ENCODE measurements at places on chromosomes 1 and 21.
A peak's percentile ranks its signal among the peaks of the same experiment; 100 is the strongest.

- no peak for DNase-seq
Observed at GRCh38 chr1:145804235-145805045, 19.5 kb downstream of the RNF115 start.

DNA sequence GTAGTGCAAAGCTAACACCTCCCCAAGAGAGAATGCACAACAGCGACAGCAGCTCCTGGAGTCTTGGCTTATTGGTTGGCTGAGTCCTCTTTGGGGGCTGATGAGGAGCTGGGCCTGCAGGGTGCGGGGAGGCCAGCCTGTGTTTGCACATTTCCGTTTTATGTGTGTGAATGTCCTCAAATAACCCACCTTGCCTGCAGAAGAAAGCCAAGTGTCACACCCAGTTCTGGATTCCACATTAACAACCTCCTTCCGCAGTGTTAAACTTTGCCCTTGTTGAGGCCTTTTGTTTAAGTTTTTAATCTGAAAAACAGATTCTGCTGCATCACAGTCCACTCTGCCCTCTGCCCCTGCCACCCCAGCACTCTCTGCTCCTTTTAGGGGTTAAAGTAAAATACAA is 274.5 kb downstream of the TM2D1 start:
- DNase-seq = no peak

DNA sequence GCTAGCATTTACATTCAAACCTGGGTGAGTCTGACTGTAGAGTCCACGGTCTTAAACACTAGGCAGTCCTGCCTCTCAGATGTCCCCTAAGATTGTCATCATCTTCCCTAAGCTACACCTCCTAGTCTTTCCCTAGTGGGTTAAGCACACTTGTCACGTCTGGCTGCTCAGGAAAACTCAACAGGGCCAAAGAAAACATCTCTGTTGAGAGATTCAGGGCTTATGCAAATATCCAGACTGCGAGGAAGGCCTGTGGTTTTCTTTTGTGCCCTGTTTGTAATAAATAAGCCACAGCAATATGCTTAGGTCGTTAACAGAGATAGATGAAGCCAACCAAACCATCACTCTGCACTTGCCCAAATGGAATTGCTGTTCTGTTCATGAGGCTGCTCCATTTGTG is 472.6 kb upstream of the DEPDC1 start:
- no peak for DNase-seq

- no peak for DNase-seq
Observed at GRCh38 chr1:82465024-82465423, 664.3 kb downstream of the ADGRL2 start.

GRCh38 chr1:27563591-27564471 is 40.1 kb downstream of the AHDC1 start:
- DNase-seq = no peak

DNA sequence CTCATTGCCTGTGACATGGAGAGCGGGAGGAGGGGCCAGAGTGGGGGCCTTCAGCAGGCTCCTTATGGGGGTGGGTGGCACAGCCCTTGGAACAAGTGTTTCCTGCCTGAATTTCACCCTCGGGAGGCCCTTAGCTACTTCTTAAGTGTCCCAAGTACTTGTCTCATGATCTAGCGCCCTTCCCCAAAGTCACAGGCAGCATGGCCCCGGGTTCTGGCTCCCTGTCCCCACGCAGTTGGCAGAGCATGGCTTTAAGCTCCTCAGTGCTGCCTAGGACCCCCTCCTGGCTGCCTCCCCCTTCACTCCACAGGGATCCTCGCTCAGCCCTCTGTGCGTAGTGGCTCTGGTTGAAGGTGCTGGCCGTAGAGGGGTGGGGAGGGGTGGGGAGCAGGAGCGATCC is 197.2 kb downstream of the CAMTA1 start:
- no peak for DNase-seq

DNA sequence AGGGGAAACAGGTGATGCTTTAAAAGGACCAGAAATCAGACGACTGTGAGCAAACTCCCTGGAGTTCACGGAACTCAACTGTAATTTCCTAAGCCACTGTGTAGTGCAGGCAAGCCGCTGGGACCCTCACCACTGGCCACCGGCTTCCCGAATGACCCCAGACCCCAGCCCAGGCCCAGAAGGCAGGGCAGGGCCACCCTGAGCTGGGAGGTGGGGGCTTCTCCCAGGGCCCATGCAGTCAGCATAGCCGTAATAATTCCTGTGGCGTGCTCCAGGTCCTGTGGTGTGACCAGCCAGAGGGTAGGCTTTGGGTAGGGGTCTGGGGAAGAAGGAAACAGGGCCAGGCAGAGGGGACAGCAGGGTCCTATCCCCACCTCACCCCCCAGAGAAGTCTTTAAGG is 3.5 kb upstream of the ARF1 start:
- DNase-seq = peak; percentile 1

DNA sequence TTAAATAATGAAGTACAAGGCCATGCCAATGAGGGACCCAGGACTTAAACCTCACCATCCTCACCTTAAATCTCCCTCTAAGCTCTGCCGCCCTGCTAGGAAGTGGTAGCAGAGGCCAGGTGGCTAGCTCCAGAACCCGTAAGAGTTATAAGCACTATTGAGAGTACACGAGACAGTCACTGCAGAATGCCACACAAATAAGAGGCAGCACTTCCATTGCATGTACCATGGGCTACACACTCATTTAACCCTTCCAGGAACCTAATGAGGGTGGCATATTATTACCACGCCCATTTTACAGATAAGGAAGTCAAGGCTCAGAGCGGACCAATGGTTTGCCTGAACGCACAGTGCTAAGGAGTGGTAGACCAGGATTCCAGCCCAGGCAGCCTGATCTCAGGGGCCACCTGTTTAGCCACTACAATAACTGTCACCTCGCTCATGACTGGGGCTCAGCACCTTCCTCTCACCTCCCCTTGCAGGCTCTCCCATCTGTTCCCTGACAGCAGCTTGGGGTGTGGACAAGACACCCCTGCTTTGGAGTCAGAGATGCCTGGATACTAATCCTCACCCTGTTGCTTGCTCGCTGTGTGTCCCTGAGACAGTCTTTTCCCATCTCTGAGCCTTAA is 54.8 kb upstream of the ID3 start:
- no peak for DNase-seq

- no peak for DNase-seq
Observed at GRCh38 chr21:34802180-34802899, 133.5 kb downstream of the CLIC6 start.

DNA sequence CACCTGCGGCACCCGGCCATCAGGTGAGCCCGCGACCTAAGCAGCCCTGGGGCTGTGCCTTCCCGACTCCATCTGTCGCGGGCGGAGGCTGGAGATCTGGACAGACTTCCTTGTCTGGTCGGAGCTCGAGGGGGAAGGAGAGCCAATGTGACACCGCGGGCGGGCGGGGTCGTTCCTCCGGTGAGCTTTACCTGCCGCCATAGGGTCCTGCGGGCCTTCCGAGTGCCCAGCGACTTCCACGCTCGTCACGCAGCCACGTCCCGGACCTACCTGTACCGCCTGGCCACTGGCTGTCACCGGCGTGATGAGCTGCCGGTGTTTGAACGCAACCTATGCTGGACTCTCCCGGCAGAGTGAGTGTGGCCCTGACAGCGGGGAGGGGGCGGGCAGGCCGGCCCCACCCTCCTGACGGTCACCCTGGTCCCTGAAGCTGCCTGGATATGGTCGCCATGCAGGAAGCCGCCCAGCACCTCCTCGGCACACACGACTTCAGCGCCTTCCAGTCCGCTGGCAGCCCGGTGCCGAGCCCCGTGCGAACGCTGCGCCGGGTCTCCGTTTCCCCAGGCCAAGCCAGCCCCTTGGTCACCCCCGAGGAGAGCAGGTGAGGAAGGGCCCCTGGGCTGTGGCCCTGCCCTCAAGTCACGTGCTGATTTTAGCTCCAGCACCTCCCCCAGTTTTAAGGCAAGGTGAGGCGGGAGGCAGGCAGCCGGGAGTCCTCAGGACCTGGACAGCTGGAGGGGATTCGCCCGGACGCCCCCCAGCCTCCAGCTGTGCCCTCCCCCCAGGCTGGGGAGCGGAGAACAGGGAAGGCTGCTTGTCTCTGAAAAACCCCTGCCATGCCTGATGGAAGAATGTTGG is 1.1 kb downstream of the PUSL1 start:
- peak; percentile 32 for DNase-seq

- DNase-seq = no peak
Observed at GRCh38 chr21:15379776-15380175, 315.0 kb upstream of the NRIP1 start.

GRCh38 chr1:2204415-2205190 is 10.0 kb upstream of the FAAP20 start:
- peak; percentile 90 for DNase-seq

- DNase-seq = no peak
Observed at GRCh38 chr1:86370601-86371022, 25.5 kb downstream of the ODF2L start.

- DNase-seq = no peak
Observed at GRCh38 chr1:147608596-147608995, 61.7 kb downstream of the ACP6 start.

GRCh38 chr1:37629008-37629407 is 5.7 kb downstream of the RSPO1 start:
- DNase-seq = no peak

All from stimulated activated CD4-positive, alpha-beta T cell treated with anti-CD3 and anti-CD28 coated beads, Interleukin-4, amount 100 ng/mL, for 1 hour (primary cell).